Activated CD8-positive, alpha-beta memory T cell treated with anti-CD3 and anti-CD28 coated beads, Interleukin-2, amount 50 U/mL, for 4 hours (primary cell): ENCODE measurements at places on chromosomes 1 and 21.

GRCh38 chr1:232648316-232648715, 18.4 kb upstream of the SIPA1L2 start:
- DNase-seq: no peak

DNA sequence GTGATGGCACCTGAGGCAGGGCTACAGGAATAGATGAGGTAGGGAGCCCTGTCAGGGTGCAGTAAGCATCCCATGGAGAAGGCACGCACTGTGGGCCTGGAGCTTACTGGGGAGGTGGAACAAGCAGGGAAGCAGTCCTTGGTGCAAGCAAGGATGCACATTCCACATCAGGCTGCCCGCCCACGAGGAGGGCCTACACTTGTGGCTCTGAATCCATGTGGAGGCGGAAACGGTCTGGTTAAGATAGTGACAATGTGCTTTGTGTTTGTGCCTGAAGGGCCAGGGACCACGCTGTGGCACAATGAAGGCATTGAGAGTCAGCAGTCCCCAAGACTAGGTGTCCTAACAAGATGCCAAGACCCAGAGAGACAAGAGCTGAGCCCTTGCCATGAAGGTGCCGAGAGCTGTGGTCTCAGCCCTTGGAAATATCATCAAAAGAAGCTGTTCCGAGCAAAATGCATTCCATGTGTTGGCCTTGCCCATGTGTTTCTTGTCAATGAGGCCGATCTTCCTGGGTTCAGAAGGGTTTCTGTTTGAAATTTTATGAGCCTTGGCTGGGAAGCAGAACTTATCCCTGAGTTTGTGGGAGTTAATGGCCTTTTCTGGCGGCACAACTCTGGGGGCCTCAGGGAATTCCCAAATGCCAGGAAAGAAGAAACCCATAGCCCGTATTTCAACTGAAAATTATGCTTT, 111.9 kb downstream of the NGF start:
- DNase-seq: no peak

- DNase-seq: no peak
Observed at GRCh38 chr1:33456502-33456886, 16.0 kb upstream of the ZSCAN20 start.

DNA sequence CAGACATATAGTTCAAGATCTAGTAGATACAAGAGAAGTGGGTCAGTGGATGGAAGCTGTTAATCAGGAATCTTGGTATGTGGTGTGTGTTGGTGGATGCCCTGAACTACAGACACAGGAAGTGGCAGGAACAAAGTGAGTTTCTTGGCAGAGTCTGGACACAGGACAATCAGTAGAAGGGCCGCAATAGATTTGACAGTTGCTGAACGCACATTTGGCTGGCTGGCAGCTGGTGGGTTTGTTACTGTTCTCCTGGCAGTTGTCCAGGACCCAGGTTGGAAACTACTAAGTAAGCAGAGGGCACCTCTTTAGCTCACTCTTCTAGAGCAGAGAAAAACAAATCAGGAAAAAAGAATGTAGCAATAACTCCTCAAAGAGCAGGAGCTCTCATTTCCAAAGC, 13.2 kb downstream of the KRTAP26-1 start:
- no peak for DNase-seq

GRCh38 chr21:45286671-45287437, 841 bp downstream of the POFUT2 start:
- peak; percentile 20 for DNase-seq

DNA sequence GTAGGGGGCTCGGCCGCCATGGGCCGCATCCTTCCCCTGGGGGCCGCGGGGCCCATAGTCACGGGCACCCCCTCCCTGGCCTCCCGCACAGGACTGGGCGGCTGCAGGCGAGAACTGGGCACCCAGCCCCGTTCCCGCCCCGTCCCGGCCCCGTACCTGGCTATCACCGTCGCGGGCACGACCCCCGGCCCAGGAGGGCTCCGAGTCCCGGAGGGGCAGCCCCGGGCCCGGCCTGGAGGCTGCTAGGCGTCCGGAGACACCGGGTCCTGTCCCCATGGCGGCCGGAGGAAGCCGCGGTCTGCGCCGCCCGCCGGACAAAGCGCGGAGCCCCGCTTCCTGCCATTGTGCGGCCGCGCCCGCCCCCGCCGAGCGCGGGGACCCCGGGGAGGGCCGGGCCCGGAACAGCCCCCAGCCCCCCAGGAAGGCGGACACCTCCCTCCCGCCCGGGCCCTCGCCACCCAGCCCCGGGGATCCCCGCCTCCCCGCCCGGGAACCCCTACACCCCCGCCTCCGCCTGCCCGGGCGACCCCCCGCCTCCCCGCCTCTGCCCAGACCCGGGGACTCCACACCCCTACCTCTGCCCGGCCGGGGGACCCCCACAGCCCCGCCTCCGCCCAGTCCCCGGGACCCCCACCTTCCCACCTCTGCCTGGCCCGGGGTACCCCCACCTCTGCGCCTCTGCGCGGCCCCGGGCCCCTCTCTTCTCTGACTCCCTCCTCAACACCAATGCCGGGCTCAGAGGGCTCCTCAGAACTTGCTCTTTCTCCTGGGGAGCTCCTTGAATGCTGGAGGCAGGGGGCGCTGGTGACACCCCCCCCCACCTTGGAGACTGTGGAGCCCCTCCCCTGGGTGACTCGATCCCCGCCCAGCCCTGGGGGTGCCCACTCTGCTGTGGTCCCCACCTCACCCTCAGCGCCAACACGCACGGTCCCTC, 6.0 kb downstream of the PLEKHG5 start:
- no peak for DNase-seq

GRCh38 chr1:20625176-20626097, 7.8 kb upstream of the PINK1 start:
- no peak for DNase-seq

GRCh38 chr1:40745176-40745575, 38.4 kb upstream of the KCNQ4 start:
- no peak for DNase-seq

- DNase-seq: no peak
Observed at GRCh38 chr1:145912128-145912641, 2.3 kb upstream of the ITGA10 start.

GRCh38 chr1:54564312-54565112, 16.5 kb downstream of the ACOT11 start:
- no peak for DNase-seq

DNA sequence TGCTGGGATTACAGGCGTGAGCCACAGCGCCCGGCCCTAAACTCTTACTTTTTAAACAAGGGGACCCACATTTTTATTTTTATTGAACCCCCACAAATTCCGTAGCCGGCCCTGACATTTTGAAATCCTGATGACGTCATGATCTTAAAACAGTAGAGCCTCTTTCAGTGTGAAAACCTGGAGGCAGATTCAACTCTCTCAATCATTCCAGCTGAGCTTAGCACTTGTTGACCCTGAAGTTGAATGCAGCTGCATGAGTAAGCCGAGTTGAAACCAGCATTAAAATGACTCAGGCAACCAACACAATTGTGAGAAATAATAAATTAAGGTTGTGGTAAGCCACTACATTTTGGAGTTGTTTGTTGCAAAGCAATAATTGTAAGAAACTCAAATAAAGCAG, 93.9 kb upstream of the ADGRL4 start:
- no peak for DNase-seq

- no peak for DNase-seq
Observed at GRCh38 chr1:64041371-64042131, 161.9 kb upstream of the UBE2U start.

DNA sequence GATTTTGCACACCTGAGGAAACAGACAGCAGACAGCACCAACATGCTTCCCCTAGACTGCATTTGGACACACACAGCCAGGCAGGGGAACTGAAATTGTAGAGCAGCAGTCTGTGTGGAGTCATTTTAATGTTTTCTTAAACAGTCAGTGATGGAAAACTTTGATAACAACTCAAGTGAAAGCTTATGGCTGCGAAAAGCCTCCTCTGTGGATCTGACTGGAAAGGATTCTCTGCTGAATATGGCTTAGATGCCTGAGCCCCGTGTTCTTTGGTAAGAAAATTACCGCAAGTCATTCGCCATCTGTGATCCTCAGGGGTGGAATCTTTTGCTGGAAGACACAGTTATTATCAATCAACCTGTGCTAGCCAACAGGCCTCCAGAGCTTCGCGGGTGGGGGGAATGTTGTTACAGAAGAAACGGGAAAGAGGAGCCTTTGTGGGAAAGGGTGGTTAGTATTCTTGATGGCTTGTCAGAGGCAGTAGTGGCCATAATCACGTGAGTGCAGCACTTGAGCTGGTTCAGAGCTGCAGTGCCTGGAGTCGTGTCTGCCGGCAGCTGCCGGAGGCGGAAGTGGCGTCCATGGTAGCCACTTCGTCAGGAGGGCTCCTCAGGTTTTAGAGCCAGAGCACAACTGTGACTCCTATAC, 204.7 kb downstream of the ST6GALNAC3 start:
- DNase-seq: no peak

- no peak for DNase-seq
Observed at GRCh38 chr1:78779831-78780230, 130.2 kb downstream of the IFI44 start.

GRCh38 chr1:36911561-36912364, 122.6 kb downstream of the GRIK3 start:
- DNase-seq: no peak

GRCh38 chr1:211118407-211119102, 15.4 kb downstream of the KCNH1 start:
- DNase-seq: no peak

DNA sequence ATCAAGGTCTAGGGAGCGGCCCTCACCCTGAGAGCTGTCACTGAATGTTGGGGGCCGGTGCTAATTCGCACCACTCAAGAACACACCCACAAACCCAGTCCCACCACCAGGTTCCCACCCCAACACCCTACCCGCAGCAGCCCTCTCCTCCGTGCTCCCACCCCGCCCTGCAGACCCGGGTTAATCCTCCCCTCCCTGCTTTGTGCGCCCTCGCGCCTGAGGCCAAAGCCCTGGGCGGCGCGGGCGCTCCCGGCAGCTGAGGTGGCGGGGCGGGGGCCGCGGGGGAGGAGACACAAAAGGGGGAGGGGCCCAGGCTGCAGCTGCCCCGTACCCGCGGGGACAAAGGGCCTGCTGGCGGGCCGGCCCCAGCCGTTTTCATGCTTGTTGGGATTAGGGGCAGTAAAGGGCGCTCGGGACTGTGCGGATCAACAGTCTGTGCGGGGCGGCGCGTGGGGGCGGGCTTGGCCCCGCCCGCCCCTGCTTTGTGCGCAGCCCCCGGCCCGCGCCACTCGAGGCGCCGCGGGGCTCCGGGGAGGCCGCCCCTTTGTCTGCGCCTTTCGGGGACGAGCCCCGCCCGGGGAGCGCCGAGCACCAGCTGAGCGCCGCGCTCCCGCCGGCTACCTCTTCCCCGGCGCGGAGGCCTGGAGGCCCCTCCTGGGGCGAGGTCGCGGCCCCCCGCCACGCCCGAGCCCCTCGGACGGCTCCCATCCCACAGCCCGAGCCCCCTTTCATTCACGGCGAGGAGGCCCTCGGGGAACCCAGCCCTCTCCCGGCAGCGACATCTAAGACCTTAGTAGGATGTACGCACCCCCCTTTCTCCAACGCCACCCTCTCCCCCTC, 10.9 kb downstream of the C1orf216 start:
- peak; percentile 24 for DNase-seq

DNA sequence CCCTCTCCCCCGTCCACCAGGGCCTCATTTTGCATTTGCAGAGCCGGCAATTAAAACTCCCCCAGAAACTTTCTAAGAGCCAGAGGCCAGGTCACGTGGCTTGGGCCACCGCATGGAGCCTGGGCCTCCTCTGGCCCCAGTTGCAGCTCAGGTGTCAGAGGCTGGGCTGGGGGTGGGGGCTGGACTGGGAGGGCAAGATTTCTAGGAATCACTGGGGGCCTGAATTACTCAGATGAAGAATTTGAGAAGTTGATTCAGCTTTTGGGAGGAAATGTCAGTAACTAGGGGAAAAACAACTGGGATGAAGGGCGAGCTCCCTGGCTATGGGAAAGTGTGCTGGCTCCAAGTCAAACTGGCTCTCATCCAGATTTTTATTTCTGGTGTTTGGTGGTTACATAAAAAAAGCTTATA, 151.0 kb downstream of the CDC7 start:
- no peak for DNase-seq

GRCh38 chr1:64765826-64766225, 21.0 kb downstream of the RAVER2 start:
- DNase-seq: no peak

DNA sequence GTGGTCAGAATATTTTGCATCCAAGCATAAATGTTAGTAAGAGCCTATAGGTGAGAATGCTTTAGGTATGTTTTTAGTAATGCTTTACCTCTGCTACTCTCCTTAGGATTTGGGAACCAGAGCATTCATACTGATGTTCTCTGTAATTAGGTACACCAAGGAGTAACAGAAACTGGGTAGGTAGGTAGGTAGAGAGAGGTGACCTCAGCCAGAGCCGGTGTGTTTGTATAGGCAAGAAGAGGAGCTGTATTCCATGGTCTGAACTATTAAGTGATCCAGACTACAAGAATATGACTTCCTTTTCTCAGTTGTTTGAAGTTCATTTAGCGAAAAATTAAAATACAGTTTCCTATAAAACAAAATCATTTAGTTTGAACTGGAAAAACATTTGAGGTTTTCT, 108.5 kb downstream of the SDCCAG8 start:
- DNase-seq: no peak

DNA sequence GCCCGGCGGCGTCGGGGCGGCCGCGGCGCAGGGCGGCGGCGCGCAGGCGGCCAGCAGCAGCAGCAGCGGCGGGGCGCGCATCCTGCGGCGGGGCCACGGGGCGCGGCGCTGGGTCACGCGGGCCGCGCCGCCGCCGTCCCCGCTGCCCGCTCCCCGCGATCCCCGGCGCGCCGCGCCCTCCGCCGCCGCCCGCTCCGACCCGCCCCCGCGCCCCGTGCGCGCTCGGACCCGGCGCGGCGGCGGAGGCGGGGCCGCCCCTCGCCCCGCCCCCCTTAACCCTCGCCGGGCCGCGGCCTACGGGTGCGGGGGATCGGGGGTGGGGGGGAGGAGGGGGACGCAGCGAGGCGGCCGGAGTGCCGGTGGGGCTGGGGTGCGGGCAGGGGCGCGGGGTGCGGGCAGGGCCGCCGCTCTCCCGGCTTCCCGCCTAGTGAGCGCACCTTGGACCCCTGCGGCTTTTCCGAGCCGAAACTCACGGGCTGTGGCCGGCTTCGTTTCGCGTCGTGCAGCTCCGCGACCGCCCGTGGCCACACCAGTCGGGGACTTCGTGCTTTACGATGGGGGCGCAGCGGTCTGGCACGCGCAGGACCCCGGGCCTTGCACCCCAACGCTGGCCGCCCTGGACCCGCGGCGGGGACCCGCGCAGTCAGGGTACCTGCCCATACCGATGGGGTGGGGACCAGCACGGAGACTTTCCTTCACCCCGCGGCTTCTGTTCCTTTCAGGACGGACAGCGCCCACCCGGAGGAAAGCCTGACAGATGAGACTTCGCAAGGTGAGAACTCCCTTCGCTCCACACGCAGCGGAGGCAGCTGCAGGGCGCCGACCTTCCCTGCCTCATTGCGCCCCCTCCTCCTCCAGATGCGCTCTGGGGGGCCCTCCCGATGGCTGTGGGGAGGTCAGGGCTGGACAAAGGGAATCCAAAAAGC, at the start of gene FNDC10:
TSS of gene FNDC10 (minus strand) at position 201 of the 926 bp plus-strand sequence. CDS start at position 81, 120 bp downstream.
- DNase-seq: no peak

DNA sequence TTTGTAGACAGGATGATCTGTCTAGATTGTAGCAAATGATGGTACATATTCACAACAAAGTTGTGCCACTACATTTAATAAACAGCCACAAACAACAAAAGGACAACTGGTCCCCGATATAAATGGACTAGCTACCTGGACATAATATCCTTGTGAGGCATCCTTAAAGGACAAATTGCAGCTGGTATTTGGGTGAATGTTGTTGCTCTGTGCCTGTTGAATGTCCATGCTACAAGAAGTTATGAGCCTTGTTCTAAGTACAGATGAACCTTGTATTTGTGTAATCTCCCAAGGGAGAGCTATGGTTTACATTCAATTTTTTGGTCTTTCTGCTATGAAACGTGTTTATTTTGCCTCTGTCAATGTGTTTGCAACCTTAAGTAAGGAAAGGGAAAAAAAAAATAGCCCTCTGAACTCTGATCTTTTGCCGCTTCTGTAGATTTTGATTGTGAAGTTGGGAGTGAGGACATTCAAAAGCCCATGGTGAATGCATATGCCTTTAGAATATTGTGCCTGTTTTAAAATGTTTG, 26.5 kb downstream of the SFT2D2 start:
- DNase-seq: no peak
